ENCODE measurements at places on chromosomes 7 and 10.

DNA sequence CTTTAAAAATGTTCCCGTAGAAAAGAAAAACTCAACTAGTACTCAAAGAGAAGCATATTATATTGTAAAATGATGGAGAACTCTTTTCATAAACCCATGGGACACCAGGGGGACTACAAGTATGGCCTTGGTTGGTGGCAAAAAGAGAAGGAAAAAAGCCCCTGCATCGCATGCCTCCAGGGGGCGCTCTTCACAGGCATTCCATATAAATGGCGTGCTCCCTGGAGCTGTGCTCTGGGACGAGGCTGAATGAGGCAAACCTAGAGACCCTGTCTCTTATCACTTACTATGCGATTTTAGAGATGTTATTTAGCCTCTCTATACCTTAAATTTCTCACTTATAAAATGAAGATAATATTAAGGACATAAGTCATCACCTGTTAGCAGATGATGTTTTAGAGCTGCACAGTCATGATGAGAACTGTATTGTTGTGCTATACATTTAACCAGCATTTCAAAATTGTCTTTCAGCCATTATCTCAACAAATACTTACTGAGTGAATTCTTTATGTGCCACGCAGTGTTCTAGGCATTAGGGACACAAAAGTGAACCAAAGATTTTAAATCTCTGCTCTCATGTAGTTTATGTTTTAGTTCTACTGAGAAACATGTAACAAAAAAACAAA is 105.8 kb downstream of the ARHGAP21 start:
- DNase-seq = peak; percentile 47

DNA sequence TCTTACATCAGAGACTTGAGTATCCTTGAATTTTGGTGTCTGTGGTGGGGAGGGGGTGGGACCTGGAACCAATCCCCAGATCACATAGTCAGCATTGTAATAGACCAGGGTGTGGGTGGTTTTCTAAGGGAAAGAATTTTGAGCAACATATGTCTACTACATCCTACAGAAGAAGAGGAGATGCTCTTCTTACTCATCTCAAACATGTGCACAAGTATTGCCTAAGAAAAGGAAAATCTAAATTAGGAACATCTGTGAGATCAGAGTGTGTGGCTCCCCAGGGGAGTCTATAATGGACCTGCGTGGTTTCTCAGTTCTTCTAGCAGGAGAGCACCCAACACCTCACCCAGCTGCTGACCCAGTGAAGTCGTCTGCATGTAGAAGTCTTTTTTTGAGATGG is 148.8 kb downstream of the CCDC3 start:
- no peak for DNase-seq

- no peak for DNase-seq
Measured at GRCh38 chr7:6257675-6258074, 14.7 kb downstream of the CYTH3 start.

DNA sequence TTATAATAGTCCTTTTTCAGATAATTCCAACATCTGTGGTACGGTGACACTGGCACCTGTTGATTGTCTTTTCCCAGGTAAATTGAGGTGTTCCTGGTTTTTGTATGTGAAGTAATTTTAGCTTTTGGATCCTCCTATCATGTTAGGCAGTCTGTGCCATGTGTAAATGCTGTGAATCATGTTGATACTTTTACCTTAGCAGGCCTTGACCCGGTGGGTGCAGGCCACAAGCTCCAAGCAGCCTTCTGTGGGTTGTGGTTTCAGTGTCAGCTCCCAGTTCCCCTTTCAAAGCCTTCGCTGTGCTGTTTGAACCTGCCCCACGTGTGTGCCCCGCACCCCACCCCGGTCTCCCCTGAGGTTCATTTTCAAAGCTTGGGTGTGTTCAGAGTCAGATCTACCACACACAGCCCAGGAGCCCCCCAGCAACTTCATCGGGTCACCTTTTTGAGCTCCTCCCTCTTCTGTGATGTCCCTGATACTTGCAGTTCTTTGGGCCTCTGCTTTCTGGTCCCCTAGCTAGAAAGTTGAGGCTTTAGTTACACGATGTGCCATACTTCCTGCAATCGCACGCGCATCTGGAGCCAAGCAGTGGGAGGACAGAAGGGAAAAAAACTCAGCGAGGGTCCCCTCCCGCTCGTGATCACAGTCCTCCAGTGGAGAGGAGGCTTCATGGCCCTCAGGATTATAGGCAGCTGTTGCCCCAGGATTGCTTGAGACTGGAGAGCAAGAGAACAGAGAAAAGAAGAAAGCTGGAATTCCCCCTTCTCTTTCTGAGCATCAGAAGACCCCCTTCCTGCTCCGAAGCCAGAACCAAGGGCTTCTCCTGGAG is 8.7 kb upstream of the BHLHA15 start:
- no peak for DNase-seq

DNA sequence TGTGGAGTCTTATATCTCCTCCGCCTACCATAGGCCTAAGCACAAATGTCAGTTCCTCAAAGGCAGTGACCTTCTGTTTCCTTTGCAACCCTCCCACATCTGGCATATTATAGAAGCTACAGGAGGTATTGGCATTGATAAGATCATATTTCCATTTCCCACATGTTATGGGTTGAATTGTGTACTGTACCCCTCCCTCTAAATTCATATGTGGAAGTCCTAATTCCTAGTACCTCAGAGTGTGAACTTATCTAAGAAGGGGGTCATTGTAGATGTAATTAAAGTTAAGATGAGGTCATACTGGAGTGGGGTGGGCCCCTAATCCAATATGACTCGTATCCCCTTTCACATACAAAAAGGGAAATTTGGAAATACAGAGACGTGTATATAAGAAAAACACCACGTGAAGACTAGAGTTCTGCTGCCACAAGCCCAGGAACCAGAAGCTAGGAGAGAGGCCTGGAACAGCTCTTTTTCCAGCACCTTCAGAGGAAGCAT is 6.1 kb upstream of the LAMB4 start:
- DNase-seq = no peak

DNA sequence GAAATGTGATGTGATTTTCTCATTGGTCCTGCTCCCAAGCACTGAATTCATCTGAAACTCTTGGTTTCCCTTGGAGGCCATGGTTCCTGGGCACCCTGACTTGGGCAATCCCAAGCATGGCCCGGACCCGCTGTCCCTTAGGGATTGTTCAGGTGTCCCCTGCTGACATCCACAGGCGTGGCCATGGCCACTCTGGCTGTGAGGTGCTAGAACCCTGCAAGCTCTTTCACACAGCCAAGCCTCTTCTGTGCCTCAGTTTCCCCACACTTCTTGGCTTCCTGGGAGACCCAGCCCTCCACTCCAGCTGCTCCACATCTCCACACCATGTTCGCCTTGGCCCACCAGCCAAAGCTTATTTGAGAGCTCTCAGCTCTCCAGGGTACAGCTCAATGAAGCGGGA is 12.0 kb upstream of the AZGP1 start:
- DNase-seq = no peak

DNA sequence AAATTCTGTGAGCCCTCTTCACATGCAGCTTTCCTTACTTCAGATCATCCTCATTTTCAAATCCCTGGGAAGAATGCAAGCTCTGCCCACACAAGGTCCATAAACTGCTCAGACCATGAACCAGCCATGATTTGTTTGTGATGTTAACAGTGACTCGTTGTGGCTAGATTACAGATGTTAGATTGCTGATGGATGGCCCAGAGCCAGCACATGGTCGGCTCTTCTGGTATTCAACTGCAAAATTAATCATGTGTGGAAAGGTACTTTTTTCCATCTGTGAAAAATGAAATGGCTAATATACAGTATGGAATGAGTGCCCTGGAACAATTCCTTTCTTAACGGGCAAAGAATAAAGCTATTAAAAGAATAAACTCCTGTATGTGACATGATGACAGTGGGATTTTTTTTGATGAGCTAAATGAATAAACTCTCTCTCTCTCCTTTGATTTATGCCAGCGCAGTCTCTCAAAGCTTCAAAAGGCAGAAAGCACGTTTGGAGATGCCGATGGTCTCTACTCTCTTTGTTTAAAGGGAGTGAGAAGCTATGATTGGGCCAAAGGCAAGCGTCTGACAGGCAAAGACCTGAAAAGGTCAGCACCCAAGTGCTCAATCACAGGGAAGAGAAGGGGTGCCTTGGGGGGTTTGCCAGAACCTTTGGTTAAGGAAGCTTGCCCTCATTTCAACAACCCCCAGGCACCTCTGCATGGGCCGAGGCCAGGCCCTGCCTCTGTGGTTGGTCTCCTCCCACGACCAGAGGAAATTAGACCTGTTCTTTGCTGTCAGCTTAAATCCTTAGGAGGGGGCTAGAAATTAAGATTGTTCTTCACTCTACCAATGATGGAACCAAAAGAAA is 444.0 kb upstream of the NFE2L3 start:
- DNase-seq = peak; percentile 72

DNA sequence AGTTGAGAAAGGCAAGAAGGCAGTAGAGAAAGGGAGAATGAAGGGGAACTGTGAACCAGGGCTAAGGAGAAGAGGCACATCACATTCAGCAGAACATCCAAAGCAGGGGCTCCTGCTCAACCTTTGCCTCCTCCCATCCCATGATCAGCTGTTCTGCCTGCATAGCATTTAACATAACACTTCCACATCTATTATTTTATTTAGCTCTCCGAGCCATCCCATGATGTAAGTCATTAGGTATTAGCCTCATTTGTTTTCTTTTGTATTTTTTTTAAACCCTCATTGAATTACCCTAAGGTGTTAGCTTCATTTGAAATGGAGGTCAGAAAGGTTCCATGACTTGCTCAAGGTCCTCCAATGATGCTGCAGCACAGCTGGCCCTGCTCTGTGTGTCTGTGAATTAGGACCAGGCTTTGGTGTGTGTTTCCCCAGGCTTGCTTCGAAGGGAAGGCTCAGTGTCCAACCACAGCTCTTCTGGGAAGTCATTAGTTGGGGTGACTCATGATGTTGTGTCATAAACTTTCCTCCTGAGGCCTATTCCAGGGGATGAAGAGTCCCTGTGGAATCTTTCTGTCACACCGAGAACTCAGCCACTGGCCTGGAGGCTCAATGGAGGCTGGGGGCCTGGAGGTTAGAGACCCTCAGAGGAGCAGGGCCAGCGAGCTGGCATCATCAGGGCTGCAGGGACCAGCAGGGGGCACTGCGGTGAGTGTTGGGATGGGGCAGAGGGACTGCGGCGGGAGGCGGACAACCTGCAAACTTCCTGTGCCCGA is 16.5 kb downstream of the NPFFR1 start:
- DNase-seq = no peak

DNA sequence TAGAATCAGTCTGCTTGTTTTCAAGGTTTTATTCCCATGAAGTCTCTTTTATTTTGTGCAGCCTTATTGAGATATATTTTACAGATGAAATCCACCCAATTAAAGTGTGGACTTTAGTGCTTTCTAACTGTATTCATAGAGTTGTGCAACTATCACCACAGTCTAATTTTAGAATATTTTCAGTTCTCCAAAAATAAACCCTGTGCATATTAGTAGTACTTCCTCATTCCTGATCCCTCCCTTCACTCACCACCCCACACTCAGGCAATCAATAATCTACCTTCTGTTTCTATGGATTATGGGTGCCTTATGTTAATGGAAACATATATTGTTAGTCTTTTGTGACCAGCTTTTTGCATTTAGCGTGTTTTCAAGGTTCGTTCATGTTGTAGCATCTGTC is 185.7 kb upstream of the TMEM72 start:
- no peak for DNase-seq

DNA sequence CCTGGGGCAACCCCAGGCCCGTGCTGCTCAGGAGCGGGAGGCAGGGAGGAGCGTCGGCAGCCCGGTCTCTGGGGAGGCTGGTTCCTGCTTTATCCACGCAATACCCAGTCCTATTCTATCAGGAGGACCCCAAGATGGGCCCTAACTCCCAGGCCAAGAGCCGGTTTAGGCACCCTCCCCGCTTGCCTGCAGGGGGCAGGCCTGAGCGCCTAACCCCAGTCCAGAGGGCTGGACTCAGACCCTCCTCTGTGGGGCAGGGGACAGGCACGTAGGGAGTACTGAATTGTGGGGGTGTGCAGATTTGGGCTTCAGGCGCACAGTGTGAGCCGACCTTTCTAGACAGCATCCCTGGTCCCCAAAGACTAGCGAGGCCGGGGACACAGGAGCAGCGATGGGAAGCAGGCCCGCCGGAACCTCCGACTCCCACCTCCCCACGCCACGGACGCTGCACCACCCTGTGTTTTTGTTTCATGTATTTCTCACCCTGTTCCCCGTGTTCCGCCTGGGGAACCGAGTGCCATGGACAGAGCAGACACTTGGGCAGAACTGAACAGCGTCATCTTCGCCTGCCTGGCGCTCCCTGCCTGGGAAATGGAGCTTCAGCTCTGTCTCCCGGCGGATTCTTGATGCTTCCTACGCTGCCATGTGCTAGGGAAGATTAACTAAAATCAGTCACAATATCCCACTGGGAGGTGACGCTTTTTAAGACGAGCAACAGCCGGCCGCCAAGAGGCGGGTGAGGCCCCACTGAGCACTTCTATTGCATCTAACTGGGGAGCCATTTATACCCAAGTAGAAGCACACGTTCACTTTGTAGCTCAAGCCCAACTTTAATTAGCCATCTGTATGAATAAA is 5.3 kb downstream of the NUDT1 start:
- DNase-seq = no peak

DNA sequence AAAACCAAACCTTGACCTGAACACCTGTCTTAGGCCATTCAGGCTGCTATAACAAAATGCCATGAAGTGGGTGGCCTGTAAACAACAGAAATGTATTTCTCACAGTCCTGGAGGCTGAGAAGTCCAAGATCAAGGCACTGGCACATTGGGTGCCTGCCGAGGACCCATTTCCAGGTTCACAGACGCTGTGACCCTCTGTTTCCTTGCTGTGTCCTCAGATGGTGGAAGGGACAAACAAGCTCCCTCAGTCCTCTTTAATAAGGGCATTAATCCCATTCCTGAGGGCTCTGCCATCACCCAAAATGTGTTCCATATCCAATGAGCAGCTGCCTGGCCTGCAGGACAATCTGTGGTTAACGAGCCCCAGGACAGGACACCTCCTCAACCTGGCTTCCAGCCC is 67.6 kb downstream of the ITGB1 start:
- DNase-seq = no peak

DNA sequence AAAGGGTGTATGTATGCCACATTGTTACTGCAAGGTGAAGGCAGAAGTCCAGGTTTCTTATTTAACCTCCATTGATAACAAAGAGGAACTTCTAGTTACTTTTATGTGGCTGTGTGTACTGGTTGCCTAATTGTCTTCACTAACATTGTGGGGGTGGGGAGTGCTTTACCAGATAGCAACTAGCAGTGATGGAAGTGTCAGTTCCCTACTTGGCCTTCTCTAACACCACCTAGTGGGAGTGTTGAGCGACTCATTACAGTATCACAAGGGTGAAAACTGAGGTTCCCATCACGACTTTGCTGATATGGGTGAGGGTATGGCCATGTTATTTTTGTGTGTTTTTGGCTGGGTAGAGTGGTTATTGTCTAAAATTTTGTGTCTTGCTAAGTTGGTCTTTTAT is 274.4 kb downstream of the THSD7A start:
- DNase-seq = no peak

DNA sequence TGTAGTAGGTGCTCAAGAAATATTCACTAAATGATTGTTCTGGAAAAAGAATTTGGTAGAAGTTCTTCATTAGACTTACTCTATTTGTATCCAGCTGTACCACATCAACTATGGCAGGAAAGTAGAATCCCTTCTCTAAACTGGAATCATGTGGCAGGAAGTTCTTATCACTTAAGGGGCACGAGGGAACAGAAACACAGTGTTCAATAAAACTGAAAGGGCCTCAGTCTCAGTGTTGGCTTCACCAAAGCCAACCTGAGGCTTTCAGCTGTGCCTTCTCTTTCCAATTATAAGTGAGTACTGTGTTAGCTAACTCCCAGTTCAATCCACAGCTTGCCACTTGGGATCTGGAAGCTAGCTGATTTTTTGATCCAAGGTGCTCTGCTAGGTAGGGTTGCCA is 257.6 kb upstream of the LRGUK start:
- no peak for DNase-seq

- no peak for DNase-seq
Measured at GRCh38 chr7:101450064-101450463, 87.4 kb downstream of the COL26A1 start.

Measured in lung (tissue), 17 donors.